ENCODE measurements at places on chromosomes 7 and 10. TPM values are rescaled to one million over a fixed set of nuclear protein-coding genes. Genes with fewer than 3 reads are reported as not detected.

GNAT3 gene
- total RNA-seq, result not detected

CYP2W1 gene
- 5.6 TPM for total RNA-seq

FAM25A gene
- total RNA-seq, result not detected

CALML5 gene
- total RNA-seq, result not detected

HTR7 gene
- total RNA-seq, result 3.0 TPM

AZGP1 gene
- total RNA-seq, result 0.27 TPM

CLRN3 gene
- total RNA-seq, result not detected

CCDC146 gene
- total RNA-seq, result 12.1 TPM

TACR2 gene
- not detected for total RNA-seq

GPR26 gene
- total RNA-seq, result not detected

VWC2 gene
- total RNA-seq, result 0.29 TPM

FBXL13 gene
- total RNA-seq, result 3.6 TPM

RNF32 gene
- total RNA-seq, result 1.5 TPM

SCART1 gene
- total RNA-seq, result 4.7 TPM

TMEM184A gene
- 5.0 TPM for total RNA-seq

UNCX gene
- total RNA-seq, result not detected

KCND2 gene
- total RNA-seq, result 3.7 TPM

TMEM236 gene
- 0.04 TPM for total RNA-seq

SEMA3E gene
- total RNA-seq, result 0.81 TPM

SEMA3A gene
- 44.4 TPM for total RNA-seq

ZNF467 gene
- total RNA-seq, result 38.0 TPM

SYNPO2L gene
- 0.11 TPM for total RNA-seq

ASB10 gene
- not detected for total RNA-seq

ELN gene
- 37.4 TPM for total RNA-seq

FXYD4 gene
- total RNA-seq, result not detected

ZEB1 gene
- total RNA-seq, result 20.0 TPM

FZD1 gene
- total RNA-seq, result 15.3 TPM

Measured in mesothelial cell of epicardium (in vitro differentiated cells).